Kidney tubule cell (primary cell): ENCODE measurements at places on chromosomes 6 and 20.
A peak's percentile ranks its signal among the peaks of the same experiment; 100 is the strongest.

GRCh38 chr20:53611449-53611894 lies 17.8 kb upstream of the ZNF217 start:
- peak; percentile 96 for DNase-seq

GRCh38 chr20:42018979-42019378 lies 400.8 kb upstream of the CHD6 start:
- DNase-seq: peak; percentile 3

- no peak for DNase-seq
These were observed 152.4 kb downstream of the BCAS1 start for GRCh38 chr20:53918020-53918311.

- no peak for DNase-seq
These were observed 83.1 kb downstream of the TRMT11 start for GRCh38 chr6:126069449-126069848.

DNA sequence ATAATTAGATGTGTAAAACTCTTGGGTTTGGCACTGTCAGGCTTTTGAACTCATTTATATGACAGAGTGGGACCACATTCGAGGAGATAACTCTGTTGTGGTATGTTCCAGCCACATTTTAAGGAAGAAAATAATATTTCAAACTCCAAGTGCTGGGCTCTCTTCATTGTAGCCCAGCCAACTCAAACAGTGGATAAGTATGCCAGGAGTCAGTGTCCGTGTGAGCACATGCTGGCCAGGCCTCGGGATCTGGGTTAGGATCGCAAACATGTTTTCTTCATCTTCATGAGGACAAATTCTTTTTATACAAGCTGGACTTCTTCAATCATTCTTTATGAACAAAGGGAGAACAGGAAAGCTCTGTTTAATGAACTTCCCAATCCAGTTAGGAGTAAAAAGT lies 497.5 kb downstream of the MAFB start:
- no peak for DNase-seq

- peak; percentile 30 for DNase-seq
These were observed 149.7 kb downstream of the MRPL14 start for GRCh38 chr6:43977404-43978111.

- no peak for DNase-seq
These were observed 53.9 kb downstream of the CDK19 start for GRCh38 chr6:110761371-110761770.

DNA sequence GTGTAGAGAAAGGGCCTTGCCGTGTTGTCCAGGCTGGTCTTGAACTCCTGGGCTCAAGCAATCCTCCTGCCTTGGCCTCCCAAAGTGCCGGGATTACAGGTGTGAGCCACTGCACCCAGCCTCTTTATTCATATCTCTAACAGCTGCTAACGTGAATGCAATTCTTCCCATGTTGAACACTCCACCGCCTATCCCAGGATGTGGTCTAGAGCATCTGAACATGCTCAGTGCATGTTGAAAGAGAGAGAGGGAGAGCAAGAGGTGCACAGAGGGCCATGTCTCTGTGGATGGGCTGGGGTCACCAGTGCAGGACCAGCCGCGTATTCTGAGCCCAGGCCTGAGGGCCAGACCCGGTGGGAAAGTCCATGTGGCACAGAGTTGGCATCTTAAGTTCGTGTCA lies 12.8 kb downstream of the TUBB2A start:
- DNase-seq: no peak

DNA sequence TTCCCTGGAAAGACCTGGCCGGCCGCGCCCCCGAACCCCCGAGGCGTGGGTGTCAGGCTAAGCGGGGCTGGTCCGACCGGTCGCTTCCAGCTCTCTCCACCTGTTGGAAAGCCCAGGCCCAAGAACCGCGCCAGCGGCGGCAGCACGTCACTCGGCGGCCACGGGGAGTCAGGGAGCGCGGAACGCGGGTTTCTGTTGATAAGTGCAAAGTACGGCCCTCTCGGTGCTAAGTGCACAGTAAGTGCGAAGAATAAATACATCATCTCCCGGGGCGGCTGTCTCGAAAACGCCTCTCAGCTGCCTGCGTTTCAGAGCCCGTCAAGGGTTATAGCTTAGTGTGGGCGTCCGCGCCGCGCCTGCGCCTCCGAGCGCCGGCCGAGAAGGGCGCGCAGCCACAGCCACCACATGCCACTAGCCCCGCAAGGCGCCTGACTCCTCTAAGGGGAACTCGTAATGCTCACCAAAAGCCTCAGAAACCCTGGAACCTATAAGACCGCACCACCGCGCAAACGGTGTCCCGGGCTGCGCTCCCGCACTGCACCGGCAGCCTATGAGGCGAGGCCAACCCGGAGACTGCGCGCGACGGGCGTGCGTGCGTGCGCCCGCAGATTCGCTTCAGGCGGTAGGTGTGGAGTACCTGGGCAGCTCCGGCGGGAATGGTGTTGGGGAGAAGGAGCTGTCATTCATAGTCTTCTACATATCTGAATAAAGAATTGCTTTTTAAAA lies 9.2 kb upstream of the TBX18 start:
- DNase-seq: no peak

GRCh38 chr6:54428431-54428830 lies 120.2 kb downstream of the TINAG start:
- DNase-seq: peak; percentile 43

DNA sequence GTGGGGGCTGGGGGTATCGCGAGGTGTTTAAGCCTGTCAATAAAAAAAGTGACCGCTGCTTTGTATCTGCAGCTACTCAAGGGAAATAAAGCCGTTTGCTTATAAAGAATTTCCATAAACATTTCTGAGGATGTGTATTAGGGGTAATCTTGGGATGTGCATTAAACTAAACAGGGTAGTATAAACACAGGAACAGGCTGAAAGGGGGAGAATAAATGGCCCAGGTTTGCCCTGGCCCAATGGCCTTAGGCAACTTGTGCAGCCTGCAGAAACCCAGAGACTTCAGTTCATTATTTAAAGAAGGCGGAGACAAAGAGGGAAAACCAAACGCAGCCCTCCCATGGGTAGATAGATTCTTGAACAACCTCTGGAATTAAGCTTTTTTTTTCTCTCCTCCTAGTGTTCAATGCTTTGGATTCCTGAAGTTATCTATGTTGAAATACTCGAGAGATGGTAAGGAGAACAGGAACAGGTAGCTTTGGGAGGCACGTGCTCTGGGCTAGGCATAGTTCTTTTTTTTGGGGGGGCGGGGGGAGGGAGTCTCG lies 35.6 kb upstream of the SALL4 start:
- DNase-seq: no peak

DNA sequence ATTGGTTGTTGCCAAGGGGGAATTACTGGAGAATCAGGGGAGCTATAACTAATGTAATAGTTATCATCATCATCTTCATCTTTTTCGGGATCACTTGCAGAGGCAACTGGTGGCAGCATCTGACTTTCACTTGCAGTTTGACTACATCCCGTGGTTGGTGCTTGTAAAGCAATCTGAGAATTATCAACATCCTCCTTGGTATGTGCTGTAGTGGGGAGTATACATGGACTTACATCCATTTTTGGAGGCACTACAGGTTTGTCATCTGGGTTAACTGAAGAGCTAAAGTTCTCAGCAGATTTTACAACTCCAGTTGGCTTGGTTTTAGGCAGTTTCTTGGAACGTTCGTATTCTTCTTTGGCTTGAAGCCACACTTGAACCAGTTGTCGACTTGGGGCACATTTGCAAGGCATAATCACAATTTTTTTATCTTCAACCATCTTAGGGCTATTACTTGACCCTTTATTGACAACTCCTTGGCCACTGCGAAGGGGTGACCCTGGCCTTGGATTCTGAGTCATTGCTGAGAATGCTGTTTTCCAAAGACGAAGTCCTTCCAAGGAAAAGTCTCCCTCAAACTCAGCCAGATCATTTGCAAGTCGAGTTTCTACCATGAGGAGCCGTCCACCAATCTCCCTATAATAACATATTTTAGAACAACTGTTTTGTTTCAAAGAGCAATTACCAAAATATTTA lies 115.5 kb downstream of the REV3L start:
- no peak for DNase-seq

DNA sequence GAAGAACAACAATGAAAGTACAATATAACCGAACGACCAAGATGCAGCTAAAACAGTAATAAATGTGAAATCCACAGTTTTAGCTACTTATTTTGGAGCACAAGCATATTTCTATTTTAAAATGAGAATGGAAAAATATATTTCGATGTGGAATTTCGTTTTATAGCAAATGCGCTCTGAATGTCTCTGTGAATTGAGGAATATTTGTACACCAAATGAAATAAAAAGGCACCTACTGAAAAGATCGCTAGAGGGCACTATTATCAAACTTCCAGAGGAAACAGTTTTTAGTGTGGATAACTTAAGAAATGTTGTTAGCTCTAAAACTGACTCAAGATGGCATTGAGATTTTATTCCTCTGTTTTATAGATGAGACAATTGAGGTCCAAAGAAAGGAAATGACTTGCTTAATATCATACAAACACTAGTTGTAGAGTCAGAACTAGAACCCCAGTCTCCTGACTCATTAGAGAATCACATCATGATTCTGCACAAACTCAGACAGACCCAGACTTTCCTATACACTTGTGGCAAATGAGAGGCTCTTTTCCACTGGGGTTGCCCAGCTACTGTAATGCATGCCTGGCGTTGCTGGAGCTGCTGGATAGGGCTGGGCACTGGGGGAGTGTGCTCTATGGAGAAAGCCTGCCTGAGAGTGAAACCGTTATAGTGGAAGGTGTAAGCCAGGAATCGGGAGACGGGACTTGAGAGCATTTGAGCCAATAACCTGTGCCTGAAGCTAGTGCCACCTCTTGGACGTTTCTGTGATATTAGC lies 51.9 kb downstream of the GCLC start:
- peak; percentile 74 for DNase-seq

- DNase-seq: no peak
These were observed 57.8 kb upstream of the C20orf144 start for GRCh38 chr20:33604084-33604990.

GRCh38 chr6:148943451-148943850 lies 196.6 kb downstream of the UST start:
- no peak for DNase-seq

DNA sequence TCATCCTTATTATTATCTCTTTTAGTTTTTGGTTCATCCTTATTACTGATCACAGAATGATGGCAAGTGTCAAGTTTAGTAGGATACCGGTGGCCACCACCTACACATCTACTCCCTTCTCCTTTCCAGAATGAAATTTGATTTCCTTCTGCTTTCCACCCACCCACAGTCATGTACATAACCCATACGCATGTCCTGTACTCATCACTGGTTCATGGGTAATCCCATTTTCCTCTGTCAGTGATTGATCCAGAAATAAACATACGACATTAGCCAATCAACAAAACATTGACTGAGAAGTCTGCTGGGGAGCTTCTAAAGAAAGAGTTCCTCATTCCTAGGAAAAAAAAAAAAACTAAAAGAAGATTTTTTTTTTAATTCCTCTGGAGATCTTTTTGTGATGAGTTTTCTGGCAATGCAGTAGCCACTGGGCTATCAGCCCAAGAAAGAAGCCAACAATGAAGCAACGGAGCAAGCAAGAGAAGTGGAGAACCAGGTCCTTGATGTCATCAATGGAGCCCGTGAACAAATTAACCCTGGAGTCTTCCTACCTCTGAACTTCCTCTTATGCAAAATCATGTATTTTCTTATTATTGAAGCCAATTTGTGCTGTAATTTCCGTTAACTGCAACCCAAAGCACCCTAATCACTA lies 127.8 kb downstream of the TASP1 start:
- DNase-seq: no peak

- DNase-seq: no peak
These were observed 261.5 kb downstream of the TAF4 start for GRCh38 chr20:61803915-61804751.

DNA sequence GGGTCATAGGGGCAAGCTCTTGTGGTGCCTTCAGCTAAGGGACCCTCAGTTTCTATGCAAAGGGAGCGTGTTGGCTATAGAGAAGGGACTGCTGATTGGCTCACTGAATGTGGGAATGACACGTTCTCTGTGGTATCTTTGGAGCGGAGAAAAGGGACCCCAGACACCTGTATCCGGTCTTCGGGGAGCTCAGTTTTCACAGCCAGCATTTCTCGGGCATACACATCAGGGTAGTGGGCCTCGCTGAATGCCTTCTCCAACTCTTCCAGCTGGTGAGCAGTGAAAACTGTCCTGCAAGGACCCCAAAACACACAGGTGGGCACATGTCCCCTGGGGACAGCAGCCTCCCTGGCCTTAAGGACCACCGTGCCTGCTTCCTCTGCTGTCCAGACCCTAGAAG lies 3.3 kb downstream of the VSX1 start:
- DNase-seq: no peak

DNA sequence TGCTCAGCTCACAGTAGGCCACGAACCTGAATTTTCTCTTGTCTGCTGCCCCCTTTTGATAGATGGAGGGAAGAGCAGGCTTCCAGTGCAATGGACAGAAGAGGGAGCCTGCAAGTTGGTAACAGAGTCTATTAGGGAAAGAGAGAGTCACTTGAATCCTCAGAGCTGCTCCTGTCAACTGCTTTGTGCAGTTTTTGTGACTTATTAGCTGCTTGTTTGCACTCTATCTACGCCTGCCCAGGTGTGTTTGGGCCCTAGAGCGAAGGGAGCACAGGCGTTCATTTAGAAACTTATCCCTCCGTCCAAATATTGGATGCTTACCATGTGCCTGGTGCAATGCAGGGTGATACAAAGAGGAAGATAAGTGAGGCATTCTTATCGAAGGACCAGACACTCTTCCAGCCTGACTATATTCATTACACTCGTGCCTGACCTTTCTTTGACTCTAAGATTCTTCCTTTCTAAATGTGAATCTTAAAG lies 11.6 kb upstream of the SLC2A12 start:
- peak; percentile 75 for DNase-seq

DNA sequence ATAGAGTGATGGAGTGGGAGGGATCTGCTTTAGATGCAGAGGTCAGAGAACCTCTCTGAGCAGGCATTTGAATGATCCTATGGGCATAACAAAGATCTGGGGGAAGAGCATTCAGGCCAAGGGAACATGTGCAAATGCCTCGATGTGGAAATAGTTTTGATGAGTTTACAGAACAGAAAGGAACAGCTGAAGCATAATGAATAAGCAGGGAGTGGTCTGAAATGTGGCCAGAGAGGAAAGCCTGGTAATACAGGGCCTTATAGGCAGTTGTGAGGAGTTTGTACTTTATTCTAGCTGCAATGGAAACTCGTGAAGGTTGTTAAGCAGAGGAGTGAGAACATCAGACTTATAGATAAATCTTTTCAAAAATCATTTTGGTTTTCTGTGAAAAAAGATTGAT lies 33.0 kb upstream of the ME1 start:
- no peak for DNase-seq

- no peak for DNase-seq
These were observed 36.5 kb upstream of the STK35 start for GRCh38 chr20:2065099-2065498.

GRCh38 chr20:50281831-50282591 lies 91.4 kb downstream of the CEBPB start:
- DNase-seq: no peak

- DNase-seq: no peak
These were observed 23.8 kb upstream of the FAM217A start for GRCh38 chr6:4102687-4103244.
